ENCODE measurements at places on chromosomes 11 and 22. TPM values are rescaled to one million over a fixed set of nuclear protein-coding genes. Genes with fewer than 3 reads are reported as not detected.
A peak's percentile ranks its signal among the peaks of the same experiment; 100 is the strongest.

DNA sequence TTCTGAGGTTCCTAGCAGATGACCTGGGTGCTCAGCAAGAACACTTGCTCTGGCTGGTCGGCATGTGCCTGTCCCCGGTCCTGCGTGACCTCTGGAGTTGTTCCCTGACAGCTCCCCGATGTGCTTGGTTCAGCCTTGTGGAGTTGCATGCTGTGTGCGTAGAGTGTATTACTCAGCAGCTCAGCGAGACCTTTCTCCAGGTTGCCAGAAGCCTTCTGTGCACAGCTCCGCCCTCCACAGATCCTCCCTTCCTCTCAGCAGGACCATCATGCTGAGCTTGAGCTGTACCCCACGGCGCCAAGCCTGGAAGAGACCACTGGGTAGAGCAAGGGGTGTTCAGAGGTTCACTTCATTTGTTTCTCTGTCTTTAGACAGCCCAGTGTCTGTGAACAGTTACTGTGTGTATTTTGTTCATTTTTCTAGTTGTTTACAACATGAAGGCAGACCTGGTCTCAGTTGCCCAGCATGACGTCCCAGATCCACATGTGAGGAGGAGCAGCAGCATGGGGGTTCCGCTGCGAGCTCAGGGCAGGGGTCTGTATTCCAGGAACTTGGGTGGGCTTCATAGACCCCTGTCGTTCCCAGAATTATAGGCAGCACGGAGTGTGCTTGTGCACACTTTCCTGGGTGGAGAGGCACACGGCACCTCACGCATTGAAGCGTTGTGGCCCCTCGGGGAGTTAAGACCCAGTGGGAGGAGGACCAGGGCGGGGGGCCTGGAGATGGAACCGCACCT, 148.6 kb downstream of the IGLL1 start:
- DNase-seq: no peak

DNA sequence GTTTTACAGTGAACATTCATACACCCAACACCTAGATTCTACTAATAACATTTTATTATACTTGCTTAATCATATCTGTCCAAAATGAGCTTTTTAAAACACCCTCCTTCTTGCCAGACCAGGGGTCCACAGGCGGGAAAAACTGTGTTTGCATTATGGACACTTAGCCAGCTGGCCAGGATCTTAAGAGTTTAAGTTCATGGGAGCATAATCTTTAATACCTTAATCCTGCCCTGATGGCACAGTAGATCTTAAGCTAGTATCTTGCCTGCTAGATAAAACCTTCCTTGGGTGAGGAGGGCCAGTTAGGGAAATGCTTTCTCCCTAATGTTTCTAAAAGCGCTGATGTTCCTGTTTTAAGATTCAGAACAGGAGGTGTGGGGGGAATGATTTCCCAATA, 13.1 kb upstream of the CCDC134 start:
- no peak for DNase-seq

DNA sequence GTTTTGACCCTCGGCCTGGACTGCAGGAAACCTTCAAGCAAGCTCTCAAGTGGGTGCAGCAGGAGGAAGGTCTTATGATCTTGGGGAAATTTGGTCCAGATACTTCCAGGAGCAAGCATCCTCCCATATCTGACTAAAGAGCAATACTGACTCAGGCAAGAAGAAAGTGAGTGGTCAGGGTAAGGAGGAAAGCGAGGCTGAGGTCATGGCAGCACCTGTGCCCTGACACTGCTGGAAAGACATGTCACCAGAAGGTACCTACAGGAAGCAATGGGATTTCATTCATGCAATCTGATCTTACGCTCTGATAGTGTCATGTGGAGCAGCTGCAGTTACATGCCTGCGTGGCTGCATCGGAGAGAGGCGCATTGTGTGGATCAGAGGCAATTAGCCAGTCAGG, 6.5 kb upstream of the TOP3B start:
- DNase-seq: no peak

GRCh38 chr22:25023879-25024278, 71.4 kb downstream of the KIAA1671 start:
- no peak for DNase-seq

DNA sequence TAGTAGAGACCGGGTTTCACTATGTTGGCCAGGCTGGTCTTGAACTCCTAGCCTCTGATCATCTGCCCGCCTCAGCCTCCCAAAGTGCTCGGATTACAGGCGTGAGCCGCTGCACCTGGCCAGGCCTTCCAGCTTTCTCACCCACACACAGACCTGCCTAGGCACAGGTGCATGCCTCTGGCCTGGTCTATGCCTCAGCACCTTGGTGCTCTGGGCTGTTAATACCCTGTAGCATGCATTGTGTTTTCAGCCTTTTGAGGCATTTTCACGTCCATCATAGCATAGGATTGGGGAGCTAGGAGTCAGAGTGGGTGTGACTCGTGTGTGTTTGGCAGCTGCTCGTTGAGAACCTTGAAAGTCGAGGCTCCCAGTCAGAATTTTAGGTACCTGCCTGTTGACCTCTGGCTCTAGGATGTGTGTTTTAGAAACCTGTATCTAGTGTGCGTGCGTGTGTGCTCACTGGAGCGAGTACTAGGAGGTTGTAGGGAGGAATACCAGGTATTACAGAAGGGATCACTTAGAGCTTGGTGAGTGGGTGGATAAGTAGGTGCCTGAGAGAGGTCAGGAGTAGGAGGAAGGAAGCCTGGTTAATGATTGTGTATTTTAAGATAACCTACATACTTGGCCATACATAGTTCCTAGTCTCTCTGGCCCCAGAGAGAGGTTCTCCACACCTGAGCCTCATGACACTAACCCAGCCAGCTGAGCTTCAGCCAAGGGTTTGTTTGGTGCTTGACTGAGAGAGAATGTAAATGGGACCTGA, 20.0 kb downstream of the CRKL start:
- no peak for DNase-seq

DNA sequence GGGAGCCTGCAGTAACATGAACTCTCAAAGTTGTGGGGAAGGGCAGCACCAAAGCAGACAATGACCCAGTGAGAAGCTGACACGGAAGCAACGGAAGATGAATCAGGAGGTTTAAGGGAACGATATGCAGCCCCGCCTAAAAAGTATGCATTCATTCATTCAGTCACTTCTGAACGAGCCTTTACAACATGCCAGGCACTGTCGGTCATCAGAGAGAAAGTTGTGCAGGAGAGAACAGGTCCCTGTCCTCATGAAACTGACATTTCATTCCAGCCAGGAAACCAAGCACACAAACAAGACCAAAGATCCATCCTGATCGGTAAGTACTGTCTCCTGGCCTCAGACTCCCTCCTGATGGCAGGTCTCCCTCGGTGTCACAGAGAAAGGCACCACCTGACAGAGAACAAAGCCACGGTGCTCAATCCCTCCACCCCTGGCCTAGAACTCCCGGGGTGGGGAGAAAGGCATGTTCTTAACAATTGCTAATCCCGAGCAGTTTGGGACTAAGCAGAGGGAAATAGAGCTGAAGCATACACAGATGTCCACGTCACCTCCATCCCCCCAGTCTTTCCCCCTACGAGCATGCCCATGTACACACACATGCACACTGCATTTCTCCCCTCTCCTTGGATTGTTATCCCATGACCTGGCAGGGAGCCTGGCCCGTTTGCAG, 49.3 kb downstream of the LRFN4 start:
- no peak for DNase-seq

- DNase-seq: peak; percentile 47
Measured at GRCh38 chr11:13152736-13153541, 124.7 kb upstream of the BMAL1 start.

DNA sequence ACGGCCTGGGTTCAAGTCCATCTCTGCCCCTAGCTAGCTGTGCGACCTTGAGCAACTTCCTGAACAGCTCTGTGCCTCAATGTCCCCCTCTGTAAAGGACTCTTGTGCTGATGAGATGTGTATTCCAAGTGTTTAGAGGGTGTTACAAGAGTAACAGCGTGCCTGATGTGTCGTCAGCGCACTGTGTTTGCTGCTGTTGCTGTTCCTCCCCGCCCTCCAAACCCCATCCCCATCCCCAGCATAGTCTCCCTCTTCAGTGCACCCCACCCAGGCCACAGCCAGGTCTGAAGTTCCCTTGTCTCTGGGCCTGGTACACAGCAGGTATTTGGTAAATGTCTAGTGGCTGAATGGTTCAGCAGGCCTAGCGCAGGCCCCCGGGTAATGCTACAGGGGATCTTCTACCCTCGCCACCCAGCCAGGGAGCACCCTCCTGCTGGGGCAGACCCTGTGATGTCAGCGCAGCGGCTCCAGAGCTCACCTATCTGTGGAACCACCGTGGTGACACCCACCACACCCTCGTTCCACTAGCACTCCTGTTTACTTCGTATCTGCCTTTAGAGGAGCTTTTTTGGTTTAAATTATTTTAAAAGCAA, 10.3 kb downstream of the CBX7 start:
- no peak for DNase-seq

DNA sequence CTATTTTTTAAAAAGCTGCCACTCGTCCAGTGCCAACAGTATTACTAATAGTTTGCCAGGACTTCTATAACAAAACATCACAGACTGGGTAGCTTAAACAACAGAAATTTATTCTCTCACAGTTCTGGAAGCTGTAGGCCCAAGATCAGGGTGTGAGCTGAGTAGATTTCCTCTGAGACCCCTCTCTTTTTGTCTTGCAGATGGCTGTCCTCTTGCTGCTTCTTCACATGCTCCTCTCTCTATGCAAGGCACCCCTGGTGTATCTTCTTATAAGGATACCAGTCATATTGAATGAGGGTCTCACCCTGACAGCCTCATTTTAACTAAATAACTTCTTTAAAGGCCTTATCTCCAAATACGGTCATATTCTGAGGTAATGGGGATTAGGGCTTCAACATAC, 390.9 kb downstream of the DLG2 start:
- no peak for DNase-seq

GRCh38 chr11:31641477-31642062, 132.0 kb downstream of the ELP4 start:
- DNase-seq: peak; percentile 55

DNA sequence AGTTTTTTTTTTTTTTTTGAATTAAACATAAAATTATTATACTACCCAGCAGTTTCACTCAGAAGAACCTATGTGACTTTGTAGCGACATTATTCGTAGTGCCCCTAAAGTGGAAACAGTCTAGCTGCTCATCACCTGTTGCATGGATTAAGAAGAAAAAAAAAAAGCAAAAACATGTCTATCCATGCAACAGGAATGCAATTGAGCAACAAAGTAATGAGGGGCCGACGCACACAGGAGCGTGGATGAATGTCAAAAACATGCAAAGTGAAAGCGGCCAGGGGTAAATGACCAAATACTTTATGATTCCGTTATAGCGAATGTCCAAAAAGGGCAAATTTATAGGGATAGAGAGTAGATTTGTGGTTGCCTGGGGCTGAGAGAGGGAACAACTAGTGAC, 16.3 kb downstream of the MYO18B start:
- no peak for DNase-seq

- DNase-seq: peak; percentile 79
Measured at GRCh38 chr22:39820256-39820655, 73.3 kb downstream of the ENTHD1 start.

DNA sequence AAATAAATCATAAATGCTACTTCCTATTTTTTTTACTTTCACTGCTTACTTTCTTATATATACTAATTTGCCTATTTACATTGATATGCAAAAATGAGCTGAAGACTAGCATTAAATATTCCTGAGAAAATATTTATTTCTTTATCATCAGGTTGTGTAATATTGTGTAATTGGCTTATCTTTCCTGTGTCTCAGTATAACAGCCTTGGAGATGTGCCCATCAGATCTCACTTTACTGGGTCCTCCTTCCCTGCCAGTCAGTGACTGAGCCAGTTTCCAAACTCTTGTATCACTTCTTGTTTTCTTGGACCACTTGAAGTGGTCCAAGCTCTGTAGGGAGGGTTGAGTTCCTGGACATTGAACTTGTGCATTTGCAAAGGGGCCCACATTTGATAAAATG, 900.0 kb downstream of the LUZP2 start:
- DNase-seq: no peak

GRCh38 chr22:40493441-40493840, 123.0 kb downstream of the SGSM3 start:
- no peak for DNase-seq

- DNase-seq: no peak
Measured at GRCh38 chr22:30373331-30374325, 13.6 kb downstream of the RNF215 start.

DNA sequence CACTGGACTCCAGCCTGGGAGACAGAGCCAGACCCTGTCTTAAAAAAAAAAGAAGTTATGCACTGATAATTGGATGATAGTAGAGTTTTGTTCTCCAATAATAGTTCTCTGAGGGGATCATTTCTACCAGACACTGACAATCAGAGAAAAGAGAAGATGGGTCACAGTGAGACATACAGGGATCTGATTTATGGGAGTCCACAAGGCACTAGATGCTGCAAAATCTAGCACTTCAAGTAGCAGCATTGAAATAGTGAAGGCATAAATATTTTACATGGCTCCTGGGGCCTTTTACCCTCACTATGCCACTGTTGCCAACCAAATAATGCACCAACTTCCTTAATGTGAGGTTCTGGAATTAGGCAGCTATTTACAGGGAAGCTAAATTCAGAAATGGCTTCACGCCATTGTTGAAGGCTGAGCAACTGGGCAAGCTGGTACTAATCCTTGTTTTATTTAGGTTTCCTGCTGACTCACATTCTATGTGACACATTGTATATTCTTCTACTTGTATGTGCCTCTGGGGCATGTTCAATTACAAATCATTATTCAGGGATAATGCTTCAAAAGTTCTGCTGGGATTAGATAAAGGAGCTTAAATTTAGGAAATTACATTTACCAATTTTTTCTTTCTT, 38.2 kb upstream of the ABTB2 start:
- DNase-seq: peak; percentile 91

DNA sequence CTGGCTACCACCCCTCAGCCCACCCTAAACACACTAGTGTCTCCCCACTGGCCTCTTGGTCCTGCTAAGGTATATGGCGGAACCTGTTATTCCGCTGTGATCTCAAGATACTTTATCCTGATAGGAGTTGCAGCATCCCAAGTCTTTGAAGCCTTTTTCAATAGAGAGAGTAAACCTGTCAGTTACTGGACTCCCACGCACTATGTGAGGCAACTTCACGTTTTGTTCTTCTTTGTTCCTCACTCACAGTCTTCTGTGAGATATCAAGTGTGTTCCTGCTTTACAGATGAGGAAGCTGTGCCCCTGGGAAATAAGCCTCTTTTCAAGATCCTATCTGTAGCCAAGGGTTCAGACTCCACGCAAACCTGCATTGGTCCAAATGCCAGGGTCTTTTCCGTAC, 127.8 kb downstream of the MYO18B start:
- DNase-seq: no peak

DNA sequence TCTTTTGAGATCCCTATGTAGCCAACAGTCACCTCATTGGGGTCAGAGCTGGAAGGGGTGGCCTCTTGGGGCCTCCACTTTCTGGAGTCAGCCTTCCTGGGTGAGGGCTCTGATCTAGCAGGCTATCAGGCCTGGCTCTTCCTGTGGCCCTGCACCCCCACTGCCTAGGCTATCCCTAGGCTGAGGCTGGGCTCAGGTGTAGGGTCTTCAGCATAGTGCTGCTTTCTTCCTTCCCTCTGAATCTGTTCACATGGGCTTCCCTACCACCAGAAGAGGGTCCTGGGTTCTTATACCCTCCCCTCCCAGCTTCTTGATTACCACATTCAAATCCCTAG, 456 bp upstream of the SPI1 start:
- DNase-seq: no peak

Gene HEPN1
- not detected for total RNA-seq

Gene RPS6KB2
- 37.1 TPM for total RNA-seq

Gene VSIG2
- total RNA-seq: not detected

Gene KRTAP5-2
- not detected for total RNA-seq

Gene PAMR1
- not detected for total RNA-seq

Gene TM7SF2
- total RNA-seq: 7.0 TPM

Gene C11orf97
- total RNA-seq: not detected

Gene TMPRSS13
- not detected for total RNA-seq

Gene TRPM5
- total RNA-seq: not detected

Gene POU2AF1
- not detected for total RNA-seq

Gene OR52B4
- total RNA-seq: not detected

Gene CCDC179
- not detected for total RNA-seq

Gene KIAA1671
- total RNA-seq: 4.7 TPM
